ENCODE measurements at places on chromosomes 2 and 18.
A peak's percentile ranks its signal among the peaks of the same experiment; 100 is the strongest.

GRCh38 chr2:145751629-145752028, 1231.7 kb upstream of the ZEB2 start:
- DNase-seq = peak; percentile 32

DNA sequence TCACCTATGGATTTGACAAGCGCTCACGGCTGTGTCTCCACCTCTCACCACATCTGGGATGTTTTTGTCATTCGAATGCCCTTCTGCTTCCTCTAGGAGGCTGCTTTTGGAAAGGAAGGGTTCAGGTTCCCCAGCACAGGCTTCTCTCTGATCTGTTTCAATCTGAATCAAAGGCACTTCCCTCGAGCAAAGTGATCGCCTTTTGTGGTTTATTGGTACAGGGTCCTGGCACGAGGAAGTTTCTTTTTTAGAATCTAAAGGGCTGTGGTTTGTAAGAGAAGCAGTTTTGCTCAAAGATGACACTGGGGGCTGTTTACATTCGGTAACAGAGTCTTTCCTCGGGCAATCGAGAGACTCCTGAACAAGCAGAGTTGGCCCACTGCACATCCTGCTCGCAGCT, 145.0 kb downstream of the DAW1 start:
- no peak for DNase-seq

DNA sequence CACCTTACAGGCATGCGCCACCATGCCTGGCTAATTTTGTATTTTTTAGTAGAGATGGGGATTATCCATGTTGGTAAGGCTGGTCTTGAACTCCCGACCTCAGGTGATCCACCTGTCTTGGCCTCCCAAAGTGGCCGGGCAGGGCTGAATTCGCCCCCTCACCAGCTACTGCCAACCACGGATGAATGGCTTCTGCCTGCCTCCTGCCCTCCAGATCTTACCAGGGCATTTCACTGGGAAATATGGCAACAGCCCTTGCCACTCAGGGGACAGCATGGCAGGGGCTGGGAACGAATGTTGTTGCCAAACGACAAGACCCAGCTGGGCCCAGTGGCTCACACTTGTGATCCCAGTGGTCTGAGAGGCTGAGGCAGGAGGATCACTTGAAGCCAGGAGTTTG, 1.8 kb upstream of the ALPP start:
- DNase-seq = no peak

GRCh38 chr2:232829988-232830387, 40.1 kb upstream of the SNORC start:
- DNase-seq = no peak

DNA sequence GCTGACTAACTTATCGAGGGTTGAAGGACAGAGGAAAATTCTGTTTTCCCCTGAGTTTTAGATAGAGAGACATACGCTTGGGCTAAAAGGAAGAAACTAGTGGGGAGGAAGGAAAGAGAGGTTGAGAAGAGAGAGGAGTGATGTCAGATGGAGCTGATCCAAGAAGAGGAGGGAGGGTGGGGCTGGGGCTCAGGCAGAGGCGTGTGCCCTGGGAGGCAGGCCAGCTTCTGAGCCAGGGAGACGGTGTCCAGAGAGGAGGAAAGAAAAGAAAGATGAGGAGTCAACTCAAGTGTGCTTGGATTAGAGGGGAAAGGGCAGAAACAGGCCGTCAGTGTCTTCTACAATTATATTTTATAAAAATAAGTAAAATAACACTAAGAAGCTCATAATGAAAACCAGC, 56.2 kb downstream of the EMILIN2 start:
- no peak for DNase-seq

GRCh38 chr2:176826984-176827668, 385.5 kb upstream of the HNRNPA3 start:
- no peak for DNase-seq

DNA sequence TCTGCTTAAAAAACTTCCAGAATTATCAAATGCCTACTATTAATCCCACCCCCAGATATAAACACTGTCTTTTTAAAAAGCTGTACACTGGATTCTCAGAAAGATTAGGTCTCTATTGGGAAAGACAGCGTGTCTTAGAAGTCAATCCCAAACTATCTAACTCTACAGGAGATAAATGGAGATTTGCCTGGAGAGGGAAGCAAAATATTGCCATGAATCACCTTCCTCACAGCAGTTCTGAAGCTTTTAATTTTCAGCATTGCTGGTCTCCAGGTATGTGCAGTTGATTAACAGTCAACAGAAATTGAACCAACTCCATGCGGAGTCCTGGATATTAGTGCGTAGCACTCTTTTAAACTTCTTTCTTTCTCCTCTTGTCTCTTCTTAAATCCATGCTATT, 122.2 kb downstream of the DSC3 start:
- DNase-seq = no peak

DNA sequence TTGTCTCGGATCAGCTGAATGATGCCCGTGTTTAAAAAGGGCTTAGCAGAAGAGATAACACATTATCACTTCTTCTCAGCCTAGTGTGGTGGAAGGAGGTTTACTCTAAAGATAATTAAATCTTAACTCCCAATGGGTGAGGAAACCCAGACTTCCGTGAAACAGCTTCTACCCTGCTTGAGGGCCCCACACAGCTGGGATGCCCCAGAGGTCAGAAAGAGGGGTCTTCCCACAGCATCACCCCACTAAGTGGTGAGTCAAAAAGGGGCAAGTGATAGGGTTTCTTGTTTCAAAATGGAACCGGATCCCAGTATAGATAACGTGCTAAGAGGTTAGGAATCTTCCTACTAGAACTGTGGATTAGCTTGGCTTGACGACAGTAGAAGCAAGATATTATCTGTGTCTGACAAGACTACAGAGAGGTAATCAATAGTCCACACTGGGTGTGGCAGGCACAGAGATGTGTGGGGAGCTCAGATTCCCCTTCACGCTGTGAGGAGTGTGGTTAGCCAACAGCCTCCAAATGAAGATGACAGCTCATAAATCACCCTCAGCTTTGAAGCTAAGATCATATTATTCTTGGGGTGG, 129.6 kb upstream of the COPS8 start:
- no peak for DNase-seq

DNA sequence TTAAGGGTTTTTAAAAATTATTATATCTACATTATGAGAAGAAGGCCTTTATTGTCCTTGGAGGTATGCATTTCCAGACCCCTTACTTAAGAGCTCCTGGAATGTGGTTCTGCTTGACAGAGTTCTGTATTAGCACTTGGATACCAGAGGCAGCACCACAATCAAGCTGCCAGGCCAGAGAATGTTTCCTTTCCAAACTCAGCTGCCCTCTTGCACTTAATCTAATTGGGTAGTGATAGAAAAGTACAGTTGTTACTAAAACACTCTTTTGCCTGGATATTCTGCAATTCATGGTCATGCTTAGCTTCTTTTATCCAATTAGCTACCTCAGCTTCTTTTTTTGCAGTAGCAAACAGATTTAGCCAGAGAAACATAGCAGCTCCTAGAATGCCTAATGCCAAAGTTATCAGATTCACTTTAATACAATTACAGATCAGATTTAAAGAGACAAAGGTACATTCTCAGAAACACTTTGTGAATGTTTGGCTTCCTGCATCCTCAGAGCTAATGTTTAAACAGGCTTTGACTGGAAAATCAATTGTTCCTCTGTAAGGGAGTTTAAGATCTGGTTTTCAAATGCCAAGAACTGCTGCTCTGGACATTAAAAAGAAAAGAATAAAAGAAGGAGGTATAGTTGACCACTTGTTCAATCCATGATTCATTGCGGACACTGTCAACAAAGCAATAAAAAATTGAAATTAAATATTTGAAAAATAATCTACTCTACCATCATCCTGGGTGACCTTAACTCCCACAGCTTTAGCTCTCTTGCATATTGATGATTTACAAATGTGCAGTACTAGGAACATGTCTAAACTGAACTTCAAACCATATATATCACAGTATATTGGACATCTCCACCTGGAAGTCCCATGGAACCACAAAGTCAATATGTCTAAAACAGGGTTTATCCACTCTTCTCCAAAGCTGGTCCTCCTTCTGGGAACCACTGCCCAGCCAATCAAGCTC, 12.8 kb downstream of the NOSTRIN start:
- no peak for DNase-seq

DNA sequence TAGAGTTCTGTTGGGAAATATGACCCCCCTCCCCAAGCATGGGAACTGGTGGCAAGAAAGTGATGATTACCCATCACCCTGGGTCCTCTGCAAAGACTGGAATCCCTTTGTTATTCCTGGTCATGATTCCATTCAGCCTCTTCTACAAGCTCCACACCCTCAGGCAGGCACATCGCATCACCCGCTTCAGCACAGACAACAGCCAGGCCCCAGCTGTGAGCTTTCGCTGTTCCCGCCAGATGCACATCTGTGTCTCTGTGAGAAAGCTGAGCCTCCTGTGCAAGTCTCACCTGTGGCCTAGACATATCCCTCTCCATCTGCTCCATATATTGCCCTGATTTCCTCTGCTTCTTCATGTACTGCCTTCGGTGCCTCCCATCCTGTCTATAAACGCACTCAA, 368.0 kb upstream of the RAB6C start:
- DNase-seq = no peak

GRCh38 chr2:227411320-227411989, 23.7 kb upstream of the SCYGR1 start:
- DNase-seq = no peak

GRCh38 chr18:45634454-45634853, 19.2 kb downstream of the SLC14A2 start:
- DNase-seq = no peak

- DNase-seq = no peak
Observed at GRCh38 chr2:77649856-77650255, 127.7 kb upstream of the LRRTM4 start.

DNA sequence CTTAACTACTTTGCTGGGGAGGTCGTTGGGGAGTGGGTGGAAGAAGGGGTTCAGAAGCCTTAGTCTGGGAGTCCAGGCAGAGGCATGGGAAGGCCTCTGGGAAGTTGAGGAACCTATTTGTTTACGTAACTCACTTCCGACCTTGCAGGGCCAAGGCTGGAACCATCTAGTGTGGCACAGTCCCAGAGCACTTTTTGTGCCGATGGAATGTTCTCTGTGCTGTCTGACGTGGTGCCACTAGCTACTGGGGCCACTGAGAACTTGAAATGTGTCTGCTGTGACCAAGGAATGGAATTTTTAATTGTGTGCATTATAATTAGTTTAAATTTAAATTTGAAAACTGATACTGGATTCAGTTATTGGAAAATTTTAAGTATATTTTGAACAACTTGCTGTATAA, 139.7 kb downstream of the FAM161A start:
- DNase-seq = no peak

DNA sequence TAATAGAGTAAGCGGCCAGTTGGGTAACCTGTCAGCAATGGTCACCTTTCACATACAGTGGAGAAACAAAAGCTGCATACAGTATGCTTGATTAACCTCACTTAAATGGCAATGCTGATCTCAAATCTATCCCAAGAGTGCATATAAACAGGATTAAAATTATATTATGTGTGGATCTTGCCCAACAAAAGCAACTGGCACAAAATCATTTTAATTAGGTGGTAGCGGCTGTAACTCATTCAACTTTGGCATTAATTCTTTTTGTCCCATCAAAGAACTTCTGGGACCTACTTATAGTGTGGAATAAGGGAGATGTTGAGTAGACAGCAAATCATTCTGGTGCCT, 167.8 kb upstream of the VRK2 start:
- DNase-seq = no peak
